ENCODE measurements at places on chromosomes 12 and 14.

- peaks cover 42% of the 10 kb centered on the region for H3K4me1 ChIP-seq
- H3K27ac ChIP-seq, result peak overlapping the region; percentile 89
- peak overlapping the region; percentile 67 for H3K4me3 ChIP-seq
- H3K27me3 ChIP-seq, result peaks cover 7% of the 10 kb centered on the region
- H3K36me3 ChIP-seq, result no peaks in the 10 kb centered on the region
Measured at GRCh38 chr12:116358893-116359761, 81.6 kb upstream of the MED13L start.

DNA sequence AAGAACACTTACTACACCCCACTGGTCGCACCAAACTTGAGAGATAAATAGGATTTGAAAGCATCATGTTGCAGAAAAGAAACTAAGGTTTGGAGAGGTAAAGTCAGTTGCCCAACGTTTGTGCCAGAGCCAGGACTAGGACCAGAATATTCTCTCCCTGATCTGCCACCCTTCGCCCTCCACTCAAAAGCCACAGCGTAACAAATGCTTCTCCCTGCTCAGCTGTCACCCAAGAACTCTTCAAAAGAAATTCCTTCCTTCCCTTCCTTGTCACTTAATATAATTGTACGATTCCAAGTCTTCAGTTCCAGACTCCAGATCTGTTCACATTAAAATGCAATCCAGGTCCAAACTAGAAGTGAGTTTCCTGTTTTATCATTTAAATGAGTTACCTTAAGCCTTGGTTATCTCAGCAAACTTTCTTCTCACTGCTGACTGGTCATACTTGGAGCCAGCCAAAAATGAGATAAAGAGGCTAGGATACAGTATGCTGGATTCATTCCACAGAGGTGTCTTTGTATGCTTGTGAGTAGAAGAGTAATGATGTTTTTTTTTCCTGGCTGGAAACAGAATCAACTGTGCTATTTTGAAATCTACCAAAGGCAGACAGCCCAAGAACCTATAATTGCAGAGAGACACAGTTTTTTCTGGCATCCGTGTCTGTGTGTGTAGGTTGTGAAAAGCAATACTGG, 12.8 kb upstream of the PPFIBP1 start:
- H3K27me3 ChIP-seq, result no peaks in the 10 kb centered on the region
- no peak overlapping the region for H3K27ac ChIP-seq
- DNase-seq, result no peak
- H3K4me1 ChIP-seq, result peaks cover 23% of the 10 kb centered on the region

GRCh38 chr12:124721501-124722162, 142.0 kb downstream of the SCARB1 start:
- DNase-seq, result no peak
- peaks cover 24% of the 10 kb centered on the region for H3K27me3 ChIP-seq
- H3K4me3 ChIP-seq, result no peak overlapping the region

- no peaks in the 10 kb centered on the region for H3K36me3 ChIP-seq
- no peak overlapping the region for H3K4me3 ChIP-seq
- DNase-seq, result no peak
- H3K27me3 ChIP-seq, result no peaks in the 10 kb centered on the region
- H3K27ac ChIP-seq, result no peak overlapping the region
- H3K4me1 ChIP-seq, result peaks cover 5% of the 10 kb centered on the region
Measured at GRCh38 chr12:89969093-89969492, 260.5 kb upstream of the ATP2B1 start.

DNA sequence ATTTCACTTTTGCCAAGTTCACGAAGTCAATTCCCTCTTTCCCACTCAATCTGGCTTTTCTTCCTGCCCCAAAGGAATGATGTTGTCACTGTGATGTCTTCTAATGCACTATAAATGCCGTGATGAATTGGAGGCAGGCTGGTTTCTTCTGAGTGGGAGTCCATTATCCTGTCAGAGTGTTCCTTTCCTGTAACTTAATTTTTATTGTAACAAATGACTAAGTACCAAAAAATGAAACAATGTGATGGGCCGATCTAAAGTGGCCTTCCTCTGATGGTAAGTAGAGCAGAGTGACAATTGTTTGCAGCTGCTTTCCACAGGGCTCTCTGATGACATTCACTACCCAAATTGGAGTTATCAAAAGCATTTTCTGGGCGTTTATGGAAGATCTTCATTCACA, 22.2 kb downstream of the TMEM30B start:
- H3K27me3 ChIP-seq, result peaks cover 12% of the 10 kb centered on the region
- DNase-seq, result no peak
- H3K27ac ChIP-seq, result no peak overlapping the region
- H3K4me1 ChIP-seq, result peaks cover 68% of the 10 kb centered on the region
- no peaks in the 10 kb centered on the region for H3K36me3 ChIP-seq
- no peak overlapping the region for H3K4me3 ChIP-seq

GRCh38 chr12:103667125-103667524, 80.1 kb downstream of the STAB2 start:
- no peak overlapping the region for H3K4me3 ChIP-seq
- peaks cover 10% of the 10 kb centered on the region for H3K4me1 ChIP-seq
- H3K27me3 ChIP-seq, result peaks cover 12% of the 10 kb centered on the region
- no peak overlapping the region for H3K27ac ChIP-seq
- no peak for DNase-seq

DNA sequence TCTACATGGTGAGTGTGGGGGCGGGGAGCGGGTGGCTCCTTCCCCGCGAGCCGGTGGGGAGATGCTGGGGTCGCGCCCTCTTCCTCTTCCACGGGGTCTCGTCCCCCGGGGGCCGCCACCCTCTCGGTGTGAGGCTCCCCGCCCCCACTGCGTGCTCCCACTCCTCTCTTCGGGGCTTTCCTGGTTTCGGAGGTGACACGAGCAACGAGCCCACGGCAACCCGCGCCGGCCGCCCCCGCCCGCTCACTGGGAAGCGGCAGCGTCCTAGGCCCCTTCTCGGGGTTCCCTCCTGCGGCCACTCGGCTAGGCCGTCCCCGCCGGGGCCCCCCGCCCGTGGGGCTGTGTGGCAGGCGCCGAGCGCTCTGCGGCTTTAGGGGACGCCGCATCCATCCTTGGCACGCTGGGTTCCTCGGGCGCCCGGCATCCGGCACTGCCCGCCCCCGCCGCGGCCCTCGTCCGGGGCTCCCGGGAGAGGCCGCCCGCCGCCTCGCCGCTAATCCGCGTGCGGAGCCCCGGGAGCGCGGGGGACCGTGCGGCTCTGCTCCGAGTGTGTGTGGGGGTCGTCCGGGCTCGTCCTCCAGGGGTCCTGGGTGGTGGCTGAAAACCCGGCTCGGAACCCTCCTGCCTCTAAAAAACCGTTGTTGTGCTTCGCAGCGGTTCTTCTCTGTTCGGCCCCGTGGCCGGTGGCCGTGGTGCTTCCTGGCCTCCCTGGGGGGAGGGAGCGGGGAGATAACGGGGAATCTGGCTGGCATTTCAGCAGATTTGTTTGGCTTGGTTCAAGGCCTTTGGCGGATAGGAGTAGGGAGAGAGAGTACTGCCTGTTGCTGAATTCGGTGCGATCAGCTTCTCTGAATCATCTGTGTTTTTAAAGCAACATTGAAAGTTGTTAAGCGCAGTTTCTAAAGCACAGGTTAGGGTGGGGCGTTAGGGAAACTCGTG, 1.0 kb downstream of the PCNX1 start:
- peak; percentile 50 for DNase-seq
- peak overlapping the region; percentile 77 for H3K27ac ChIP-seq
- H3K4me3 ChIP-seq, result peak overlapping the region; percentile 92
- H3K36me3 ChIP-seq, result peaks cover 28% of the 10 kb centered on the region

DNA sequence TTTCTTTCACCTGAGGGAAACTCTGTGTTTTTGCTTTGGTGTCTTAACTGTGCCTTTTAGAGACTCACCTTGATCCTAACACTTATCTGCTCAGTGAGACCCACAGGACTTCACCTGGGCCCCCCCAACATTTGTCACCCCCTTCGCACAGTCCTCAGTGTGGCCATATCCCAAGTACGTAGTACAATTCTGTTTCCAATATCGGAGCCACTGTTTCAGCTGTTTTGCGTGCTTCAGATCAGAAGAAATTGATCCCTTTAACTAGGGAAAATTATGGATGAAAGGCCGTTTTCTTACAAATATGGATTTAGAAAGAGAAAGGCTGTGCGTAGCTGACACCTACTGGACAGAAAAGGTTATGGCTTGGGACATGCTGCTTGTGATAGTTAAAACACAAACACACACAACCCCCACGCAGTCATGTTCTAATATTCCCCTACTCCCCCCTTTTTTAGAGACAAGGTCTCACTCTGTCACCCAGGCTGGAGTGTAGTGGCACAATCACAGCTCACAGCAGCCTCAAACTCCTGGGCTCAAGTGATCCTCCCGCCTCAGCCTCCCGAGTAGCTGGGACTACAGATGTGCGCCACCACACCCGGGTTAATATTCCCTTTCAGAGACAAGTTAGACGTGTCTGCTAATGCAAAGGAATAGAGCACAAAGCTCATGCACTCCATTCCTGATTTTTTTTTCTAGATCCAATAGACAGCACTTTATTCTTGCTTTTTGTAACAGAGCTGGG, 3.6 kb upstream of the SLC7A8 start:
- DNase-seq, result peak; percentile 23
- no peak overlapping the region for H3K27ac ChIP-seq
- no peaks in the 10 kb centered on the region for H3K27me3 ChIP-seq
- H3K4me3 ChIP-seq, result no peak overlapping the region
- H3K4me1 ChIP-seq, result peaks cover 11% of the 10 kb centered on the region
- H3K36me3 ChIP-seq, result no peaks in the 10 kb centered on the region

GRCh38 chr14:69698572-69698971, 68.4 kb upstream of the SRSF5 start:
- no peak overlapping the region for H3K4me3 ChIP-seq
- H3K4me1 ChIP-seq, result peaks cover 97% of the 10 kb centered on the region
- H3K27me3 ChIP-seq, result no peaks in the 10 kb centered on the region
- no peaks in the 10 kb centered on the region for H3K36me3 ChIP-seq
- DNase-seq, result no peak

DNA sequence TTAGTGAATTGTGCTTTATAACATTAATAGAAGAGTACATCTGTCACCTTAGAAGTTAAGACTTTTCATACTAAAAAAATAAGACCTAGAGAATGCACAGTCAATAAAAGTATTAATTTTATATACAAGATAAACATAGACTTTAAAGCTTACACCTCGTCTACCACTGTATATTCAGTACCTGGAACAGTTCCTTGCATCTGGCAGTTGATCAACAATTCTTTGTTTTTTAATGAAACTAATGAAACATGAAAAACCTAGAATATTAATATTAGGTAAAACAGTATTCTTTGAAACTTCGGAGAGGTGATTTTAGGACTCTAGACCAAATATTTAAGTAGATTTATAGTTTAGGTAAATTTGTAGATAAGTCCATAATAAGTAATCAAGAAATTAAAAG, 4.3 kb downstream of the GOLT1B start:
- no peaks in the 10 kb centered on the region for H3K27me3 ChIP-seq
- peaks cover 35% of the 10 kb centered on the region for H3K4me1 ChIP-seq
- no peak overlapping the region for H3K4me3 ChIP-seq
- DNase-seq, result no peak
- no peak overlapping the region for H3K27ac ChIP-seq
- peaks cover 19% of the 10 kb centered on the region for H3K36me3 ChIP-seq

DNA sequence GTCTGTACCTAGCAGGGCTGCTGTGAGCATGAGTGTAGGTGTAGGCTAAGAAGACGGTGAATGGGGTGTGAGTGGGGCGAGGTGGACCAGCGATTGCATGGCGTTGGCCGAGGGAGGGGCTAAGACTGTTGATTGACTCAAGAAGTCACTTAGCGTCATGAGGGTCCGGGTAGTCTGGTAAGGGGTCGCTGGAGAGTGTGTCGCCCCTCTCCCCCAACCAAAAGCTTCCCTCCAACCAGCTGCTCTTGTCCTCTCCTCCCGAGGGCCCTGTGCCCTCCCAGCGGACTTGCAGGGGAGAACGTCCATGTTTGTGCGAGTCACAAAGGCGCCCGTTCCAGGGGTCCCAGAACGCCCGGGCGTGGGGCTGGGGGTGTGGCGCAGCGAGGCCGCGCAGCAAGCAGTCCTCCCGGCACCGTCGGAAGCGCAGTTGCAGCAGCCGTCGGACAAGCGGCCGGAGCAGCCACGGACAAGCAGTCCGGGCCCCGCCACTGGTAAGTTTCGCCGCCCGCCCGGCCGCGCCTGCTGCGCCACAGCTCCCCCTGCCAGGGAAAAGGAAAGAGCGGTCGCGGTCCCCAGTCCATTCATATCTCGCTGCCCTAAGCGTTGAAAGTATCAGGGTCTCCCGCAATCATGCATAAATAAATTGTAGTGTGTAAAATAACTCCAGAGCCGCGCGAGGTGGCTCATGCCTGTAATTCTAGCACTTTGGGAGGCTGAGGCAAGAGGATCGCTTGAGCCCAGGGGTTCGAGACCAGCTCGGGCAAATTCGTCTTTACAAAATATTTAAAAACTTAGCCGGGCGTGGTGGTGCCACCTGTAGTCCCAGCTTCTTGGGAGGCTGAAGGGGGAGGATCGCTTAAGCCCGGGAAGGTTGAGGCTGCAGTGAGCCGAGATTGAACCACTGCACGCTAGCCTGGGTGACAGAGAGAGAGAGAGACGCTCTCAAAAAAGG, at the start of gene CCDC63:
CCDC63 (plus strand) TSS at position 373 of the 952 bp plus-strand sequence. CDS start 5,968 bp downstream, outside the sequence.
- H3K4me1 ChIP-seq, result no peaks in the 10 kb centered on the region
- H3K36me3 ChIP-seq, result no peaks in the 10 kb centered on the region
- peaks cover 80% of the 10 kb centered on the region for H3K27me3 ChIP-seq
- DNase-seq, result peak; percentile 85
- no peak within 1 kb of the TSS for H3K27ac ChIP-seq

- DNase-seq, result peak; percentile 86
- peak within 1 kb of the TSS; percentile 56 for H3K27ac ChIP-seq
- H3K27me3 ChIP-seq, result peaks cover 39% of the 10 kb centered on the region
- no peaks in the 10 kb centered on the region for H3K36me3 ChIP-seq
- H3K4me3 ChIP-seq, result peak within 1 kb of the TSS; percentile 75
- H3K4me1 ChIP-seq, result peaks cover 57% of the 10 kb centered on the region
Measured at GRCh38 chr12:3752741-3753486, at the start of gene CRACR2A. Gene CRACR2A (minus strand): TSS chr12:3753109. CDS start chr12:3696999, 56,110 bp downstream.

DNA sequence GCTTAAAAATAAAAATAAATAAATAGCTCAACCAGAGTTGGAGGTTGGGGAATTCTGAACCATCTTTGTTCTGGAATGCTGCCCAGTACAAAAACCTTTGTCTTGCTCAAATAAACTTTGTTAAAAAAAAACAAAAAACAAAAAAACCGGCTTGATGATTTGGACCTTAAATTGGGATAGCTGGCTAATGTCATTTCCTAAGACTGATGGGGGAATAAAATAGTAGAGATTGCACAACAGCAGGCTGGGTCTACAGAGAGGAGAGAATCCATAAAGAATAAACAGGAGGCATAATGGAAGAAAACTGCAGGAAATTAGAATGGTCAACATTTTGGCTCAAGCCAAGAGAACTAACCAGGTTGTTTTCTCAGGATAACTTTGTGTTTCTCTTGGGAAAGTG, 370.9 kb downstream of the AEBP2 start:
- no peaks in the 10 kb centered on the region for H3K4me1 ChIP-seq
- peaks cover 7% of the 10 kb centered on the region for H3K27me3 ChIP-seq
- no peak for DNase-seq
- H3K27ac ChIP-seq, result no peak overlapping the region
- H3K36me3 ChIP-seq, result no peaks in the 10 kb centered on the region

- no peak overlapping the region for H3K27ac ChIP-seq
- H3K4me3 ChIP-seq, result no peak overlapping the region
Measured at GRCh38 chr12:15688838-15689625, 100.2 kb downstream of the EPS8 start.

Measured in nephron progenitor cell (in vitro differentiated cells).